ENCODE measurements at places on chromosomes 3 and 15.
A peak's percentile ranks its signal among the peaks of the same experiment; 100 is the strongest.

DNA sequence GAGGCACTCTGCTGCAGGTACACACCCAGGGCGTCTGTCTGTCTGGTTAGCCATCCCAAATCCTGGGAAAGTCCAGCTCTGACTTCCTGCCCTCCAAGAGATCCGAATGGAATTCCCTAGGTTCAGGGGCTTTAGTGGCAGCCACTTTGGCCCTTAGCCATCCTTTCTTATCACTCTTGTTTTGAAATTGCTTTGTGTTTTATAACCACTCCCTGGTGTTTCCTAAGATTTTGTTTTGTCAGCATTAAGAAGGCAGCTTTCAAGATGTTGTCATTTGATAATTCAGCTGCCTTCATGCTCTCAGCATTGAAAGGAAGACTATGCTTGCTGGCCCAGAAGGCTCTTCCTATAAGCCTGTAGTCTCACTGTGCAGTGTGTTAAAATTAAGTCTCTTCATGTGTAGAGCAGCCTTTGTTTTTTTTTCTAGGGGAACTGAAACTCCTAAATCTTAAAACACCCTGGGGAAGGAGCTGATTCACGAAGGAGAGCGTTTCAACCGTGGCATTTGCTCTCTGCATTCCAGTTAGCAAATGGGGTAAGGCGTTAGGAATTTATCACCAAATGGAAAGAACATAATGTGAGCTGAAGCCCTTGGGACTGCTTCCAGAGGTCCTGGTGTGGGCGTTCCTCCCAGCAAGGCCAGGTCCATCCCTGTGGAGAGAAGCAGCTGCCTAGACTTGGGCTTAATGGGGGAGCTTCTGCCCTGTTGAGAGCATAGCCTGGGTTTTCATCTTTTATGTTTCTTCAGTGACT is 14.2 kb upstream of the CLEC3B start:
- peak; percentile 94 for DNase-seq

GRCh38 chr3:64530434-64531049 is 157.3 kb downstream of the ADAMTS9 start:
- DNase-seq = peak; percentile 39

- no peak for DNase-seq
Observed at GRCh38 chr3:11297126-11297525, 24.9 kb downstream of the ATG7 start.

- no peak for DNase-seq
Observed at GRCh38 chr3:38015485-38015884, 14.0 kb downstream of the PLCD1 start.

DNA sequence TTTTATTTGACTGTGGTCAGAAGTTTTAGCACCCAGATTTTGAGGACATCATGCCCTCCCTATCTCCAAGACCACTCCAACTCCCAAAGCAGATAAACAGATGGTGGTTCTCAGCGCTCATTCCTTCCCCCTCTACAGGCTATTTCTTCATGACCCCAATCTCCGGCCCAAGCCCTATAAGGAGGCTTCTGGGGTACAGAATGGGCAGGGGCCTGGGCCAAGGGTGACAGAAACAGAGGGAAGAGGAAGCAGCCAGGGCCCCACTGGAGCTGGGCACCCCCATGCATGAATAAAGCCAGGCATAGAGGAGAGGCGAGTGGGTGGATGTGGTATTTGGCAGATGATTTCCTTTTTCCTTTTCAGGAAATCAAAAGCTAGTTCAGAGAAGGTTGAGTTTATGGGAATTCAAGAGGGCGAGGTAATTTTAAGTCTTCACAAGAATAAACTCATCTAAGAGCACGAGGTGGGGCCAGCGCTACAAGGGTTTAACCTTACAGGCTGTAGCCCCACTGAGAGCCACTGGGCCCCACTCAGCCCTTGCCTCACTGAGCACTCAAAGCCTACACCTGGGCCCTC is 104.8 kb upstream of the HERC1 start:
- no peak for DNase-seq

GRCh38 chr15:74787251-74788041 is 5.6 kb downstream of the CSK start:
- DNase-seq = no peak

DNA sequence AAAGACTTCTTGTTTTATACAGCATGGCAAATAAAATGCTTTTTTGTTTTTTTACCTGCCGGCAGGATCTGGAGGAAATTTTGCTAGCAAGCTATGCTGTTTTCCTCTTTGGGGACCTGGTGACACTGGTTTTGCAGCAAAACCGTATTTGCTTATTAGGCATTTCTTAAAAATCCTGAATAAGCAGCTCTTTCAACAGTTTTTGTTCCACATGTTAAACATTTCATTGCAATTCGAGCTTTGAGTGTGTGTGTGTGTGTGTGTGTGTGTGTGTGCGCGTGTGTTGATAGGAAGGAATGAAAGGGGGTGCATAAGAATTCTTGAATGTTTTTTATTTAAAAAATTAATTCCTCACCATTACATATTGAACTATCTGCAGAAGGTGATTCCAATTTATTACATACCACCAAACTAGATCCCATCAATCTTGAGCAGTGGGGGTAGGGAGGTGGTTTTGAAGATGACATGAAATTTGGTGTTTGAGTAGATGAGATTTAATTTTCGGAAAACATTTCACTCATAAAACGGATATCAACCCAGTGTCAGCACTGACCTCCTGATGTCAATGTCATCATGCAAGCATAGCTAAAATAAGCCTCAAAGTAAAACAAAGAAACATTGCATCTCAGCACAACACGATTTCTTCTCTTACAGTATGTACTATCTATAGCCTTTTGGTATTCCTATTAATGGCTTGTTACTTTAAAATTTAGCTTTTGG is 17.3 kb downstream of the ZBTB38 start:
- DNase-seq = no peak

DNA sequence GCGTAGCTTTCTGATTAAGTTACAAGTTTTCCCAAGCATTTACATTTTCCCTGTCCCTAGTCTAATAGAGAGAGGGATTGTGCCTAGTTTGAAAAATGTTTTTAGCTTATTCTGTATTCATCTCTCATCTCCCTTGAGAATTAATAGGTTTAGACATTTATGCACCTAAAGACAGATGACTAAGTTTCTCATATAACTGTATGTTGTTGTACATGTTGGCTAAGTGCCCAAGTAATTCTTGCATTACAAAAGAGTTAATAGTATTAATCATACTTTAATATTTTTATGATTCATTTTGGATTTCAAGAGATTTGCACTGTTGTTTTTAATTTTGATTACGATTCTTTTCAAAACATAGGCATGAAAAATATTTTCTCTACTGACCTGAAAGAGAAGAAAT is 109.0 kb upstream of the TBL1XR1 start:
- DNase-seq = no peak

DNA sequence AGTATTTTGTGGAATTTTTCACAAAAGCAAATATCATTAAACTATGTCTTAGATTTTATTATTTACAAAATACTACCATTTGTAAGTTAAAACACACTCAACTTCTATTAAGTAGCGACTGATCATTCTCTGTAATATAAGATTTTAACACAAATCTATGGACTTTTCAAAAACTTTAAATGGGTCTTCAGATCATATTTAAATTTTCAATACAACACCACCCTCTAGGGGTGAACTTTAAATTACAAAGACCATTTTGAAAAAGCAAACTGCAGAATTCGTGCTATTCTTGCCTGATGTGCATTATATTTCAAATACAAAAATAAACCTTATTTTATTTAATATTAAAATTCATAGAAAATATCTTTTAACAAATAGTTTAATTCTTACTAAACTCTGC is 8.2 kb upstream of the VGLL4 start:
- DNase-seq = no peak

DNA sequence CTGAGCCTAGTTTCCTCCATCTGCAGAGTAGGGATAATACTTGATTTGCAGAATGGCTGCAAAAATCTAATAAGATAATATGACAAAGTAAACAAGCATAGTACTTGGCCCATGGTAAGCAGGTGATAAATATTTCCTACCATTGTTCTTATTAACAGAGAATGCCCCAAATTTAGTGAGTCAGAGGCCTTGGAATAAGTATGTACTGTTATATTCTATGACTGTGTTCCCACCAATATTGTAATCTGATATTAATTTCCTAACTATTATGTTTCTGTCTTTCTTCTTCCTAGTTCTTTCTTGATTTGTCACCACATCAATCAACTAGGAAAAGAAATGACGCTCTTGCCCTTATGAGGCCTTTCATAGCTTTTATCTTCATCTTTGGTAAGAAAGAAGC is 178.4 kb upstream of the SLC2A2 start:
- DNase-seq = no peak

DNA sequence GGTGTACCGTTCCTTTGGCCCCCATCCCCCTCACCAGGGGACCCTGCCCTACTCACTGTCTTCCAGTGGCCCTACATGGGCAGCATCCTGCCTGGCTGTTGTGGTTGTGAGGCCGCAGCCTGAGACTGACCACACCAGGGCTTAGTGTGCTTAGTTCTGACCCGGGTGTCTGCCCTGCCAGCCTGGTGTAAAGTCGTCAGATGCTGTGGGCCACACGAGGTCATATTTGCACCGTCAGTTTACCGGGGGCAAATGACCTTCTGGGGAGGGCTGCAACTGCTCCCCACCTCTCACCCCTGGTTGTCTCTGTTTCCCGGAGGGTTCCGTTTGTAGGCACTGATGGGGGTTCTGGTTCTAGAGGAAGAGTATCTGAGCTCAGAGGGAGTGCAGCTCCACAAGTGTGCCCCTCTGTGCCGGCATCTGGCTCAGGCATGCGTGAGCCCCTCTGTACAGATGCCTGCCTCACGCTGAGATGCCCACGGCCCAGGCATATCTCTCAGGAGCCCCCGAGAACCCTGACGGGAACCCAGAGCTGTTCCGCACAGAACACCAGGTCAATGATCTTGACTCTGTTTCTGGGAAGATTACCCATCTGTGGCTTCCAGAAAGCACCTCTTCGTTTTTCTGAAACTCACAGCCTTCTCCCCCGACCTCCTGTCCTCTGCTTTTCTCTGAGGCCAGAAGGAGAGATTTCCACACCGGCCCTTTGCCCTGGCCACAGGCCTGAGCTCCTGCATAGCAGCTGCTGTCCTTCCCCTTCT is 19.2 kb downstream of the KLF13 start:
- DNase-seq = no peak

DNA sequence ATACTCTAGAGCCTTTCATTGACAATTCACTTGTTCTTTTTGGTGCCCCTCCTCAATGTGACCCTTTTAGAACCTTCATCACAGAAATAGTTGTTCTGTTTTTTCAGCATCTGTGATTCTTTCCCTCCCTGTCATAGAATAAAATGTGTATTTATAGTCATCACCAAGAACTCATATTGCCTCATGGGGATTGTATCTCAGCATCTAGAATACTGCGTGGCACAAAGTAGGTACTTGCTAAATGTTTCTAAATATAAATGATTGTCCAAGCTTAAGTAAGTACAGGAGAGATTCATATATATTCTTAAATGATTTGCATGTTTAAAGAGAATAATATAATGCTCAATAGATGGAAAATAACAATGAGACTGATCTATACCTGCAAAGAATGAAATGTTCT is 190.1 kb downstream of the FNDC3B start:
- DNase-seq = no peak

GRCh38 chr3:12638105-12638504 is 25.8 kb downstream of the RAF1 start:
- no peak for DNase-seq
